Stimulated activated CD8-positive, alpha-beta memory T cell treated with anti-CD3 and anti-CD28 coated beads, Interleukin-7, amount 100 ng/mL, for 4 hours (primary cell): ENCODE measurements at places on chromosomes 1 and 21.

- no peak for DNase-seq
Measured at GRCh38 chr1:56758135-56758534, 61.1 kb downstream of the FYB2 start.

DNA sequence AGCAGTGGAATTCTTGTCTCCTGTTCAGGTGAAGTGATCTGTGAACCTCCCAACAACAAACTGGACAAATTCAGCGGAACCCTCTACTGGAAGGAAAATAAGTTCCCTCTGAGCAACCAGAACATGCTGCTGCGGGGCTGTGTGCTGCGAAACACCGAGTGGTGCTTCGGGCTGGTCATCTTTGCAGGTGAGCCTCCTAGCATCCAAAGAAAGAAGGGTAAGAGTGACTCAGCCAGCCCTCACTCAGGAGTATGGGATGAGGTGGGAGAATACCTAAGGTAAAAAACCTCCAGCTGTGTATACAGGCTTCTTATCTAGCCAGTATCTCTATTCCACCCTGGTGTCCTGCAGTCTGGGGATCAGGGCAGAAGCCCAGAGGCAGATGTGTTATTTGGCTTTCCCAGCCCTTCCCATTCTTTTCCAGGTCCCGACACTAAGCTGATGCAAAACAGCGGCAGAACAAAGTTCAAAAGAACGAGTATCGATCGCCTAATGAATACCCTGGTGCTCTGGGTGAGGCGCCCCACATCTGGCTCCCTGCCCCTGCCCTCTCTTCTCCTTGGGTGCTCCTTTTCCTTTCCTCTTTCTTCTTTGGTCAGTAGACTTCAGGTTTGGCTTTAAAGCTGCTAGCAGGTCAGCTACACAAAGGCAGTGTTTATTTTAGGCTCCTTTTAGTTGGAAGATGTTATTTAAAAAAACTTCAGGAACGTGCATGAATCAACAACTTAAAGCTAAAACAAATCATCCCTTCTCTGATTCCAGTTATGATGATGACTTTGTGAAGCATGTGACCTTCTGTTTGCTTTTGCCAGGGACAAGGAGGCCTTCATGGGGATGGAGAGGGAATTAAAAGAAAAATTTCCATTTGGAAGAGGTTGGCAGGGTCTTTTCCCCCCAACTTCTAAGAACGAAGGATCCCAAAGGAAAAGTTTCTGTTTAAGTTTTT is 9.0 kb downstream of the ATP8B2 start:
- no peak for DNase-seq

- no peak for DNase-seq
Measured at GRCh38 chr1:231642618-231643017, 16.0 kb downstream of the DISC1 start.

DNA sequence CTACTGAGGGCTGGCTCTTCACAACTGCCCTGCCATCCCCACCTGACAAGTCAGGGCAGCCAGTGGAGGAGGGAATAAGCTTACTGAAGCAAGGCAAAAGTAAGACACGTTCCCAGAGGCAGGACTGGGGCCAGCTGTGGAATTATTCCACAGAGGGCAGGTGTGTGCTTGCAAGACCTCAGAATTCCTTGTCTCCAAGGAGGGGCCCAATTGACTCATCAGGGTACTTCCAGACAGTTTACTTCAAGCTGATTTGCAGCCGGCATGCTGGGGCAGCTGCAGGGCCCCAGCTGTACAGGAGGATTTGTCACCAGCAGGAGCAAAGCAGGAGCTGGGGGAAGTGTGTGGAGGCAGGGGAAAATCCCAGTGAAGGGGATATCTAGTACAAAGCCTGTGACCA is 167.5 kb upstream of the CAMK1G start:
- no peak for DNase-seq

DNA sequence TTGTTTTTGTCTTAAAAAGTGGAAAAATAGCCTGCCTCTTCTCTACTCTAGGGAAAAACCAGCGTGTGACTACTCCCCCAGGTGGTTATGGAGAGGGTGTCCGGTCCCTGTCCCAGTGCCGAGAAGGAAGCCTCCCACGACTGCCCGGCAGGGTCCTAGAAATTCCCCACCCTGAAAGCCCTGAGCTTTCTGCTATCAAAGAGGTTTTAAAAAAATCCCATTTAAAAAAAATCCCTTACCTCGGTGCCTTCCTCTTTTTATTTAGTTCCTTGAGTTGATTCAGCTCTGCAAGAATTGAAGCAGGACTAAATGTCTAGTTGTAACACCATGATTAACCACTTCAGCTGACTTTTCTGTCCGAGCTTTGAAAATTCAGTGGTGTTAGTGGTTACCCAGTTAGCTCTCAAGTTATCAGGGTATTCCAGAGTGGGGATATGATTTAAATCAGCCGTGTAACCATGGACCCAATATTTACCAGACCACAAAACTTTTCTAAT is 35.0 kb upstream of the TDRD10 start:
- DNase-seq, result no peak

DNA sequence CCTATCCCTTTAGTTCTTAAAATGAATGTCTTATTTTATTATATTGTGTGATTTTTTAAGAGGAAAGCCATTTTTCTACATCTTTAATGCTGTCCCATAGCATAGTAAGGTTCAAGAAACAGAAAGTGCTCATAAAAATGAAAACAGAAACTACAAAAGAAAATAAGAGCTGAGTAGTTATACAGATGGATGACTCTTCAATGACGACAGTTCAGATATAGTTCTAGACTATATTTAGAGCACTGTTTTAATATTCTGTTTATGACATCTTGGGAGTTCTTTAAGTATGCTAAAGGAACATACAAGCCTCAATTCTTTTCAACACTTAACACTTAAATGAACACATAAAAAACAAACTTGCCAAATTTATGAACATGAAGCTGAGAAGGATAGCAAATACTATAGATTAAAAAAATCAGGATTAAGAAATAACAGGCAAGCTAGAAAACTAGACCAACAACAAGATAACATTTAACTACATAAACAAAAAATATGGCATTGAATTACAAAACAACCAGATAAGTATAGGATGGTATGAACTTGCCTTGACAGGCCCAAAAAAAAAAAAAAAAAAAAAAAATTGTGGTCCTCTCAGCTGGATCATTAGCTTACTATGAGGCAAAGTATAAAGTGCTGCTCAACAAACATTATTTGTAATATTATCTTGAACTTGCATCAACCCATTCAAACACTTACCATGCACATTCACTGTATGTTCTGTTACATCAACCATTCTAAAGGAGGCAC is 87.9 kb downstream of the ZZZ3 start:
- no peak for DNase-seq

DNA sequence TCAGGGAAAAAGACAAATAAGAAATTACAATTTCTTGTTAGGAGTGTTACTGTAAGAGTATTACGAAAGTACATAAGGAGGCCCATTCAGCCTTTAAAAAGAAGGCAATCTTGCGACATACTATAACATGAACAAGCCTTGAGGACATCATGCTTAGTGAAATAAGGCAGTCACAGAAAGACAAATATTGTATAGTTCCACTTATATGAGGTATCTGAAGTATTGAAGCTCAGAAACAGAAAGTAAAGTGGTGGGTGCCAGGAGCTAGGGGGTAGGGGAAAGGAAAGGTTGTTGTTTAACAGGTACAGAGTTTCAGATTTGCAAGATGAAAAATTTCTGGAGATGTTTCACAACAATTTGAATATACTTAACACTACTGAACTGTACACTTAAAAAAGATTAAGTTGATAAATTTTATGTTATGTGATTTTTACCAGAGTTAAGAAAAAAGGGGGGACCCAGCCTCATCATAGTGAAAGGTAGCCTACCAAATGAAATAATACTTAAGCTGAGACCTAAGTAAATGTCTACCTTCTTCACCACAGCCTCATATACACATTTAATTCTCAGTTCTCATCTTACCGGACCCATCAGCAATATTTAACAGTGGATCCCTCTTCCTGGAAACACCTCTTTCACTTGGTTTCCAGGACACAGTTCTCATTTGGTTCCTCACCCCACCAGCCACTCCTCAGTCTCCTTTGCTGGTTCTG is 19.5 kb downstream of the USP24 start:
- no peak for DNase-seq

GRCh38 chr1:224116131-224116530 is 2.2 kb downstream of the FBXO28 start:
- DNase-seq, result no peak

GRCh38 chr1:12760256-12760795 is 13.2 kb upstream of the PRAMEF12 start:
- DNase-seq, result no peak
